Jurkat, Clone E6-1 (cell line): ENCODE measurements at places on chromosomes 5 and 9.

- DNase-seq, result no peak
These were observed 47.4 kb downstream of the POLK start for GRCh38 chr5:75558981-75559632.

DNA sequence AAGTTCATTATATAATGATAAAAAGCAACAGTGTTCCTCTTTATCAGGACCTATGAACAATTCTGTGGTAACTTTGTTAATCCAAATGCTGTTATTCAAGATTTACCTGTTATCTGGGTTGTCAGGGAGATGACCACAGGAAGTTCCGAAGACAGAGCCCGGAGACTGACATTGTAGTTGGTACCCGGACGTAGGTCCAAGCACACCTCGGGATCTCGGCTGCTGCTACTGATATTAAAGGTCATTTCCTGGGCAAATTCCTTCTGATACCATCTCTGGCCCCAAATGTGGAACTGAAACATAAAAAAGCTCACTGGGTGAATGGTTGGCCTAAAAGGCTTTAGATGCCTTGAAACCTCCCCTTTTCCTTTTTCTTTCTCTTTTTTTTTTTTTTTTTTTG lies 96.7 kb downstream of the SUSD1 start:
- no peak for DNase-seq

- peak; percentile 63 for DNase-seq
These were observed 160.7 kb downstream of the PAX5 start for GRCh38 chr9:36873247-36873875.

DNA sequence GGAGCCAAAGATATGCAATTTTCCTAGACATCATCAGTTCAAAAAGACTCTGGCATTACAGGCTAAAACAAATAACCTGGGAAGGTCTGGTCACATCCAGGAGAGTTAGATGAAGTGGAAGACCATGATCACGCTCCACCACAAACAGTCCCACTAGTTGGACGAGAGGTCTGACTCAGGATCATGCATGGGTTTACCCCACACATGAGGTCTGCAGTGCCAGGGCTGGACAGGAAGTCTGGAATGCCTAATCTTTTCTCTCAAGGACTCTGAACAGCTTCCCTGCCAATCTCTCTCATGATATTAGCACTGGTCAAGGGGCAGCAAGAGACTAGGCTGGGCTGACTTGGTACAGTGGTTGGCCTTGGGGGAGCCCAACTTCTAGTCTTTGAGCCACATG lies 7.1 kb downstream of the PRUNE2 start:
- DNase-seq, result no peak

- DNase-seq, result no peak
These were observed 24.5 kb upstream of the FCN1 start for GRCh38 chr9:134942011-134942787.

- DNase-seq, result no peak
These were observed 28.2 kb downstream of the NR6A1 start for GRCh38 chr9:124742940-124743339.

- no peak for DNase-seq
These were observed 169.8 kb downstream of the SMC2 start for GRCh38 chr9:104263942-104264341.

GRCh38 chr9:35718721-35719511 lies 13.1 kb downstream of the TLN1 start:
- DNase-seq, result no peak

DNA sequence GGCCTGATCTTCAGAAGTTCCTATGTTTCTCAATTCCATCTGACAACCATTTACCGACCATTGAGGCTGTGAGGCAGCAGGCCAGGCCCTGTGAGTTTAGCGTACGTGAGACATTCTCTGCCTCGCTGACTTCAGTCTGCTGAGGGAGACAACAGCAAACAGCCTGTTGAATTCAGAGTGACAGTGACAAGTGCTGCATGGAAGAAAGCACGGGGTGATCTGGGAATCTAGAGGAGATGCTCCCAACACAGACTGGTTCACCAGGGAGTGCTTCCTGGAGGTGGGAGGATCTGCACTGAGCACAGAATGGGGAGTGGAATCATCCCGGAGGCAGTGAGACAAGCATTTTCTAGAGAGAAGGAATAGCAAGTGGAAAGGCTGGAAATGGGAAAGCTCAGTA lies 10.0 kb upstream of the DDX41 start:
- DNase-seq, result no peak

- no peak for DNase-seq
These were observed 98.3 kb downstream of the WDR70 start for GRCh38 chr5:37477426-37477825.

DNA sequence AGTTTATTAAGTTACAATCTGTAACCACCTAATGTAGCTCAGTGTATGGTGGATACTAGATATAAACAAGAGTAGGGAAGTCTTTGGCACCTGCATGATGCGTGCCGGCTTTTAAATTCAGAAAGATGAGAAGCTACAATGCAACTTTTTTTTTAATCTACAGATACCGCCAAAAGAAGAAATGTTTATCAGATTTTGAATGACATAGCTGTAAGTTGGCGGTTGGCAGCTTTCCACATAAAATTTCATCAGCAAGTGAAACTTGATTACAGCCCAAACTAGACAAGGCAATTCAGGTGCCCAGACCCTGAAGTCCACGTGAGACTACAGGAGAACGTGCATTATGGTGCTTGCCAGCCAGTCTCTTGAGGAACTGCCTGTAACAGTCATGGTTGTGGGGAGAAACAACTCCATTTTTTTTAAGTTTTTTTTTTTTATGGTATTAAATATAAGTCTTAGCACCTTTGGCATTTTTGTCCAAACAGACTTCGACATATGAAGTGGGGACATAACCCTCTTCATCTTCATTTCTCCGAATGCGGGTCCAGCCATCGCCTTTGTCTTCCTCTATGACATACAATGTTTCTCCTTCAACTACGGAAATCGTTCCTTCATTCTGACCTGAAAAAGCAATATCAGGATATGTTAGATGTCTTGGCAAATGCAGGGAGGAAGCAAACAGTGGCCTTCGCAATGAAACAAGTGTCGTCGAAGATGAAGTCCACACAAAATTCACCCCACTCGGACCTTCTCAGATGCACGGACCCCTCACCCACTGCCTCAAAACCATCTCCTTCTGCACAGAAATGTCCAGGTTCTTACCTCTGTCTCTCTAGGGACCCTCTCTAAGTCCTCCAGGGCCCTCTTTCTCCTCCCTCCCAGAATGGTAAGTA lies 60.4 kb downstream of the USP20 start:
- peak; percentile 86 for DNase-seq

DNA sequence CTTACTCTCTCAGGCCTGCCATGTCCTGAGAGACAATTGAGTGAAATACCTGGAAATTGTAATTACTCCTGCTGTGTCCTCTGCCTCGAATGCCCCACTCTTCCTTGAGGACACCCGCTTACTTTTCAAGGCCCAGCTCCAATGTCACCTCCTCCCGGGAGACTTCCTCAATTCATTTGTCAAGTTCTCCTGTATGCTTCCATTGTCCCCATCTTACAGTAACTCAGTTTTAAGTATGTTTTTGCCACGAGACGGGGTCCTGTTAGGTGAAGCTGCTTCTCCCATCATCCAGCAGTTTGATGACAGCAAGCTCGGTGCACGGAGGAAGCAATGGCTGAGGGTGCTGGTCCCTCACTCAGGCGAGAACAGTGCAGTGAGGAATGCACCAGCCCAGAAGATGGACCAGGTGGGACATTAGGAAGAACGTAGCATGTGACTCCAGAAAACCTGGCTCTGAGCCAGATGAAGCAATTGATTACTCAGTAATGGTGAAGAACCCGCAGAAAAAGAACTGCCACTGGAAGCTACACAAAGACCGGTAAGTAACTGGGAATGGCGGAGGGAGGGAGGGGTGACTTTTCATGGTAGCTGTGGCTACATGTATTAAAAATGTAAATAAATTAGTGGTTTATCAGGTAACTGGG lies 274.8 kb downstream of the DENND1A start:
- DNase-seq, result no peak

- peak; percentile 30 for DNase-seq
These were observed 72.0 kb downstream of the ZFAND5 start for GRCh38 chr9:72292874-72293607.

DNA sequence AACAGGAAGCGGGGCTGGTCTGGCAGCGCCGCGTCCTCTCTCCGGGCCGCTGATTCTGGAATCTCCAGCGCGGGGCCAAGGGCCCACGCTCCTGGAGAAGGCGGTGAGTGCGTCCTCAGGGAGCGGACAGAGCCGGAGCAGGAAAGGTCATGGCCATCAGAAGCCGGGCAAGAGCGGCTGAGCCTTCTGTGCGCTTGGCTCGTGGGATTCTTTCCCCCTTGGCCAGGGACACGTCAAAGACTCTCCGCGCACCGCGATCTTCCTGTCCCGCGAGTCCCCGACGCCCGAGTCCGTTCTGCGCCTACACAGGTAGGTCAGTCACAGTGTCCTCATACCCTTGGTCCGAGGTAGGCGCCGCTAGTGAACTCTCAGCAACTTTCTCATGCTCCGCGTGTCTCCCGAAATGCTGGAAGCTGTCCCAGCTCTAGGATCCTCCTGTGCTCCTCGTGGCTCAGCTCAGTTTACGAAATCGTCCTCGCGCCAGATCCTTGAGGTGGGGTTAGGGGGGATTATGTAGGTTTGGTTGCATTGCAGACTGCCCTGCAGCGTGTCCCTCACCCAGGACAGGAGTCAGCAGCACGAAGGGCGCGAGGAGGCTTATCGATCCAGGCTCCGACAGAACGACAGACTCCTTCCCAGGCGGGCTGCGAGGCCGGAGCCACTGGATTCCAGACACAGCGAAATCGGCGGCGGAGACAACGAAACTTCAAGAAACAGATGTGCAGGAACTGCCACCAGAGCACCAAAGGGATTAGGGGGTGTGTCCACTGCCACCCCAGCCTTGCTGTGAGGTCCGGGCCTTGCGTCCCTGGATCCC lies 8.7 kb downstream of the LHX6 start:
- no peak for DNase-seq

GRCh38 chr5:109455598-109456096 lies 45.9 kb upstream of the PJA2 start:
- no peak for DNase-seq

- DNase-seq, result peak; percentile 61
These were observed at the start of gene PTGES2 for GRCh38 chr9:128127568-128127989. TSS of gene PTGES2 (minus strand) at chr9:128127729. CDS start at chr9:128127717, 12 bp downstream.

DNA sequence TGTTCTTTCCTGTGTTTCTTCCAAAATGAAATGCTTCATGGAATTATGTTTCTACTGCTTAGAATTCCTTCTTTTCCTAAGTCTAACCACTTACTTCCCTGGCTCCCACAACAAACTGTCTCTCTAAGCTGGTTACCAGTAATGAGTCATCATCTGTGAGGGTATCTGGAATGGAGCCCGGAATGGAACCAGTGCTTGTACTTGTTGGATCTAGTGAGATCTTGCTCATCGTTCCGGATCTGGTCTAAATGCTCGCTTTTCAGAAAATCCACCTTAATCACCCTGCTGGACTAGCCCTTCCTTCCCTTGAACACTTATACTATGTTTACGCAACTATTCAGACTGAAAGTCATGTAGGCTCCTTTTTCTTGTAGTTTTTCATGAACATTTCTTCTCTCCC lies 184.8 kb downstream of the PBX3 start:
- no peak for DNase-seq

DNA sequence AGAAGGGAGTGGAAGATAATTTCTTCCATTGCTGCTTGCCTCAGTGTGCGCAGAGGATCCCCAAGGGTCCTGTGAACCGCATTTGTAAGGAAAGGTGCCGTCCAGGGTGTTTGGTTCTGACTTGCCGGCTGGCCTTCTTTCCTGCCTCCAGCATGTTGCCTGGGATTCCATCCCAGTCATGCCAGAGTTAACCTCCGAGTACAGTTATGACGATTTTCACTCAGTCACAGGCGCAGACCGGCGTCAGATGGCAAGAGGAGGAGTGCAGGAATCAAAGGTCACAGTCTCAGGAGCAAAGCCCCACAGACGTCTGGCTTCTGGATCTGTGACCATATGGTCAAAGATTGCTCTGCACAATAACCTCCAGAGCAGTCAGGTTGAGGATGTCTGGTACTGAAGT lies 5.9 kb upstream of the GADD45G start:
- no peak for DNase-seq

GRCh38 chr5:173497685-173498084 lies 118.8 kb downstream of the BOD1 start:
- DNase-seq, result no peak

- DNase-seq, result no peak
These were observed 108.5 kb downstream of the DOCK2 start for GRCh38 chr5:169745441-169746146.

GRCh38 chr5:23072179-23072578 lies 219.0 kb upstream of the CDH12 start:
- DNase-seq, result no peak

DNA sequence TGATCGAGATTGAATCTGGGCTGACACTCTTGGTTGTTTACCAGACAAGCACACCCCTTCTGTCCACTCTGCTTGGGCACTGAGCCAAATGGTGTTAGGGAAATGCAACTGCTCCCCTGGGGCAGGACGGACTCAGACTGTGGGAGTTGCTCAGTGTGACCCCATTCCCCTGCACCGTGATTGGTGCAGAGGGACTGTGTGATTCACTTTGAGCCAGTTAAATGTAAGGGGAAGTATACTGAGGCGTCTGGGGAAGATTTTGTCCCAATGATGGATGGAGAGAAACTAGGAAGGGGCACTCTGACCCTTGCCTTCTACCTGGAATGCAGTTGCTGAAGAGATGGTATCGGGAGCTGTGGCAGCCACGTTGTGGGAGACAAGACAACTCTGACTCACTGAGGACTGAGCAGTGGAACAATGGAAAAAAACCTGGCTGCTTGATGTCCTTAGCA lies 196.0 kb upstream of the ANKRD55 start:
- no peak for DNase-seq

GRCh38 chr5:179153341-179153901 lies 93.2 kb downstream of the ZNF354C start:
- DNase-seq, result no peak

- no peak for DNase-seq
These were observed 477.6 kb downstream of the ZSWIM6 start for GRCh38 chr5:61809651-61810050.

GRCh38 chr9:114681594-114682332 lies at the start of gene TEX48:
TSS of gene TEX48 (minus strand) at chr9:114682192. CDS start at chr9:114671723, 10,469 bp downstream.
- DNase-seq, result peak; percentile 77

DNA sequence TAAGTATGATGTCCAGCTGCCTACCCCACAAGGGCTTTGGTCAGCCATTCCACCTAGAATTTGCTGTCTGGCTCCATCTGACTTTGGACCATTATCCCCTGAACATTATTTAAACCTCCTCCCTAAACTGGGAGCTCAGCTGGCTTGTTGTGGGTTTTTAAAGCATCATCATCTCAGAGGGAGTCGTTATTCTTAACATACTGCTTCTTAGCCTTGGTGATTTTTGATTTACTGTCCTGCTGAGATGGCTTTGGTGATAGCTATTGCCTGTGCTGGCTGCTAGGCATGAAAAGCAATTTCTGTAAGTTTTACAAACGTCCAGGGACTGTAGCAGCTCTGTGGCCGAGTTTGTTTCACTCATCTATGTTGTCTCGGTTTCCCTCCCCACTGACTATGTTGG lies 256.1 kb downstream of the NR3C1 start:
- DNase-seq, result no peak

GRCh38 chr5:171897231-171897630 lies 109.2 kb downstream of the FBXW11 start:
- DNase-seq, result peak; percentile 87

- no peak for DNase-seq
These were observed 10.5 kb upstream of the TXN start for GRCh38 chr9:110266795-110267194.
